ENCODE measurements at places on chromosomes 6 and 20.
A peak's percentile ranks its signal among the peaks of the same experiment; 100 is the strongest.

- no peak for DNase-seq
Observed at GRCh38 chr20:49478754-49479689, 3.4 kb downstream of the KCNB1 start.

DNA sequence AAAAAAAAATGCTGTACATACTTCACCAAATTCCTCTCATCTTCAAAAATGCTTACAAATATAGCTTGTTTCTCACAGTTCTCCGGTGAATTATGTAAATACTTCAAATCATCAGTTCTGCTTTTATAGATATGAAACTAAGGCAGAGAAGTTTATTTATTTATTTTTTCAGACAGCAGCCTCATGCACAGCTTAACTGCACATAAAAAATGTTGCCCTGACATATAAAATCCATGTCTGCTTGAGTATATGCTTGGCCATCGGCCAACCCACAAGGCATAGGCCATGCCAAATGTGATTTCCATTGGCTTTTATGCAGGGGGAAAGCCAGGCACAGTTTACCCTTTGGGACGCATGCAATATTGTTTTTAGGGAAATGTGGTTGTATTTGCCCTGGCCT lies 57.3 kb upstream of the PHACTR2 start:
- DNase-seq: peak; percentile 72

- no peak for DNase-seq
Observed at GRCh38 chr6:134146268-134147033, 94.0 kb upstream of the SLC2A12 start.

DNA sequence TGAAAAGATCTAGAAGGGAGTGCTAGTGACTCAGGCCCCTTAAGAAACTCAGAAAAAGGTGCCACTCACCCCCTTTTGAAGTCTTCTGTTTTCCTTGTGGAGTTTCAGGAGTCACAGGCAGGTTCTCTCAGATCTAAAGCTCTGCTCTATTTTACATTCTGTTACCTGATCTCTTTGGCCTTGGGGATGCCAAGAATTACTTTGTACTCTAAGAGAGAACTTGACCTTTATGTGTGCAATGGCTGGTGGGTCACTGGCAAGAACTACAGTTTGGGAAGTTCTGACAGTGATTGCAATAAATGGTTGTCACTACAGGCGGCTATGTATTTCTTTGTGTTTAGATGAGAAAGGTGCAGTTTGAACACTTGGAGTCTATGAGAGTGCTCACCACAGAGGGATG lies 24.2 kb upstream of the ENPP4 start:
- DNase-seq: no peak

DNA sequence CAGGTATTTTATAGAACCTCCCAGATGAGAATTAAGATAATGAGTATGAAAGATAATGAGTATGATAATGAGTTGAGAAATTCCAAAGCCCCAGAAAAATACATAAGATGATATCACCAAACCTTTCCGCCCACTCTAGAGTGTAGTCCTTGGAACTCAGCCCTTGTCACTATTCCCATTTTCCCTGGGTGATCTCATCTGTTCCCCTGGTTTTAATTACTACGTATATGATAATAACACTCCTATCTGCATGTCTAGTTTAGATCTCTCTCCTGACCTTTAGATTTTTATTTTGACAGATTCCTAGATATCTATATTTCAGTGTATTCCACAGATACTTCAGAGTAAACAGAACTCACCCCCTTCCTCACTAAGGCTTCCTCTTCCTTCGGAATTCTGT lies 51.0 kb upstream of the ASIP start:
- DNase-seq: no peak

- no peak for DNase-seq
Observed at GRCh38 chr6:41546475-41546865, 289 bp downstream of the FOXP4 start.

- no peak for DNase-seq
Observed at GRCh38 chr6:143482593-143482992, 28.9 kb downstream of the FUCA2 start.

DNA sequence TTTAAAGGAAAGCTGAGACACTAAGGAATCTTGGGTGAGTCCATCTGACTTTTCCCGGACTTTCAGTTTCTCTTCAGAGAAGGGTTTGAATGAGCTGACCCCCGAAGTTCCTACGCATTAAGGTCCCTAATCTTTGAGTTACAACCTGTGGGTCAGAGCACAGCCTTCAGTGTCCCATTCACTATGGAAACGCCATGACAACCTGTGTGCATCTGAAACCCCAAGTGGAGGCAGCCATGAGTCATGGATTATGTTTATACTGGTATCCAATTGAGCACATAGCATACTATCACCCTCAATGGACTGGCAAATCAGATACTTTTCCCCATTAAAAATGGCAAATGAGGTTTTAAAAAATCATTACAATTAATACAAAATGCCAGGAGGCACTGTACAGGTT lies 11.4 kb downstream of the MYLK4 start:
- peak; percentile 44 for DNase-seq

- DNase-seq: peak; percentile 57
Observed at GRCh38 chr6:2157441-2158127, 87.8 kb downstream of the GMDS start.

DNA sequence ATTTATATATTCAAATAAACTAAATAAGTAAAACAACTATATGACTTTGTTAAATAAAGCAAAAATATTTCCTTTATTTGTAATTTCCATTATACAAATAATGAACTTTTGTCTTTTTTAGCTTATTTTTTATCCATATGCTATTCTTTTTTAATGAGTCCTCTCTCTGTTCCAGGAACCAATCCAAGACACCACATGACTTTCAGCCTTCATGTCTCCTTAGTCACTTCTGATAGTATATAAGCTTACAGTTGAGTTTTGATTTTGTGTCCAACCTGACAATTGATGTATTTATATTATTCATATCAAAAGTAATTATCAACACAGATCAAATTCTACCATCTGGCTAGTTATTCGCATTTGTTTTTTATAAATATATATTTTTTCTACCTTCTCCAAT lies 582.3 kb upstream of the GJE1 start:
- no peak for DNase-seq

DNA sequence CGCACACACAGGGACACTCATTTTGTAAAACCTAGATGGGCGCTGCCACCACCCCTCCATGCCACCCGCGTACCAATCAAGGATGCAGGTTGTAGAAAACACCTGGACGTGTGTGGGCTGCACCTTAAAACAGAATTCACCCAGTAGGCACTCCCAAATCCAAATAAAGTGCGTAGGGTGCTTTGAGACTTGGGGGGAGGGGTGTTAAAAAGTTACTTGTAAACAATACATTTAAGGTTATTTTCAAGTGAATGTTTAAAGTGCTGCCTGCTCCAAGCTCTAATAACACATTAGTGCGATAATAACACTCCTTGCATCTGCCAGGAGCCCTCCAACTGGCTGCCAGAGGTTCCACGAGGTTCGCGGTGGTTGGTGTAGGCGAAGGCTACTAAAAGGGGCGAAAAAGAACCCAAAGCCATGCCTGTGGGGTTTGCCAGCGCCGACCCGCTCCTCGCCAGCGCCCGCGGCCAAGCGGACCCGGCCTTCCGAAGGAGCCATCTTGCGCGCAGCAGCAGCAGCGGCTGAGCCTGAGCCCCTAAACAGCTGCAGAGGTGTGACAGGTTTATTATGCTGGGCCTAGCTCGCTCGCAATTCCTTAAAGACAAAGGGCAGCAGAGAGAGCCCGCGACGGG lies 11.5 kb downstream of the FOXC1 start:
- DNase-seq: no peak

DNA sequence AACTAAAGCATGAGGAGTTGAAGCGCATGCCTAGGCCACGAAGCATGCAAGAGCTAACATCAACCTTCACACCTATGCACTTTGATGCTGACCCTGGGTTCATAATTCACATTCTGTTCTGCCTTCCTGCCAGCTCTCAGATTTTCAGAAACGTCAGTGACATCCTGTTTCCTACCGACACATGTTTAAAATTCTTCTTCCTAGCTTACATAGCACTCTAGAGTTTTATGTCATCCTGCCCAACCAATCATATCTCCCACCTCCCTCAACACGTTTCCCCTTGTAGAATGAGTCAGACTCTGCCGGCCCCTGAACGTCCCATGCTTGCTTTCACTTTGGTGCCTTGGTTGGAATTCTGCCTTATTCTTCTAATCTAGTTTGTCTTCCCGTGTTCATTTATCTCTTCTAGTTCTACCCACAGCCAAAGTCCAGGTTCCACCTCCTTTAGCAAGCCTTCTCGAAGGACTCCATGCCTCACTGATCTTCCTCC lies 97.2 kb upstream of the MAP7 start:
- peak; percentile 93 for DNase-seq

- DNase-seq: peak; percentile 38
Observed at GRCh38 chr20:34954904-34955230, 739 bp downstream of the GSS start.

DNA sequence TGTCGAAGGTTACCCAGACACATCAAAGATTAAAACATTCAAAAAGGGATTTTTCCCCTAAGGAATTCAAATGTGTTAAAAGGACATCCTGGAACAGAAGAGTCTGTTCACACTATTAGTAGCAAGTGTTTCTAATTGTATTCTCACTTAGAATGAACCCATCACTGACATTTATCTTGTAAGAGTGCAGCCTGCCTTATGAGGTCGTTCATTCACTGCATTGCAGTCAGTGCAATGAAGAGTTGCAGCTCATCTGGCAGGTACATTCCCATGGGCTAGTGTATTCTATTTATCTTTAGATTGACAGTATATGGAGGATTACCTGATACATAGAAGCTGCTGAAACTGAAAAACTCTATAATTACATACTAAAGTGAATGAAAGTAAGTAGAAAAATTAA lies 36.5 kb downstream of the PHACTR1 start:
- DNase-seq: no peak

- DNase-seq: no peak
Observed at GRCh38 chr6:89148016-89148750, 2.3 kb downstream of the PM20D2 start.

- DNase-seq: peak; percentile 6
Observed at GRCh38 chr6:49087369-49087768, 375.7 kb downstream of the MMUT start.

DNA sequence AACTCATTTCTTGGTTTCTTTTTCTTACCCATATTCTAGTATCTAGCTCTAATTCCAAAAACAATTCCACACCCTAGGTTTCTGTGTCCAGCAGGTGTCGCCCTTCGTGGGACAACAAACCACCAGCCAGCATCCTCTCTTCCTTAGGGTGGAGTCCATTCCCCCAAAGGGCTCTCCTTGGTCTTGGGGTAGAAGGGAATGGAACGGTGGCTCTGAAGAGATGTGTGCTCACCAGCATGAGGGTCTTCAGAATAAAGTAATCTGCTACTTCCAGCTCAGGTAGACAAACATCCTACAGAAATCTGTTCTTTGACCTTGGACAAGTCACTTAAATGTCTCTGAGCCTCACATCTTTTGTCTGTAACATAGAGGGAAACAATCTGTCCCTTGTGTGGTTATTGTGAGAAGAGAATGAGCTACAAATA lies 7.2 kb downstream of the HLA-DMB start:
- peak; percentile 82 for DNase-seq

DNA sequence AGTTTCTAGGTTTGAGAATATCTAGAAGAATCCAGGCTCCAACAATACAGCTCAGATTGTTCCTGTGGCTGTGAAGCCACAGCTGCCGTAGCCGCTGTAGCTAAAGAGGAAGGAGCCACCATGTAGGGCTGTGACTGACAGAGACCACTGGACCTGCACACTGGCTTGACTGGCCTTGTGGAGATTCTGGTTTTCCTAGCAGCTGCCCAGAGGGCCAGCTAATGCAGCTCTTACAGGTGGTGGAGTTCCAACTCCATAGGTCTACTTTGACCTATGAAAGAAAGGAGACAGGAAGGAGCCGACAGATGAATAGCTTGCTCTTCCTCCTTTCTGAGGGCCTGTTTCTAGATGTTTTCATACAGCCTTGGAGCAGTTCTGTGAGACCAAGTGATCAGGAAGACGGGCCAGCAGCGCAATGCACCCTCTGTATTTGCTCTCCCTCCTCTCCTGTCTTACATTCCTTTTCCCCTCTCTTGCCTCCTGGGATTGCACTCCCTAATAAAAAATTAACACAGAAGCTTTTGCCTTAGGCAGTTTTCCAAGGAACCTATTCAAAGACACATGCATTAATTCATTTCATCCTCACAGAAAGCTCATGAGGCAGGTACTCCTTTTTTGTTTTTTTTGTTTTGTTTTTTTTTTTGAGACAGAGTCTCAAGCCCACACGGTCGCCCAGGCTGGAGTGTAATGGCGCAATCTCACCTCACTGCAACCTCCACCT lies 51.8 kb upstream of the MYB start:
- no peak for DNase-seq

GRCh38 chr6:72642435-72642834 lies 20.6 kb downstream of the KCNQ5 start:
- DNase-seq: no peak

- DNase-seq: no peak
Observed at GRCh38 chr6:169051371-169051770, 202.3 kb downstream of the THBS2 start.

GRCh38 chr6:75306064-75306463 lies 21.5 kb upstream of the TMEM30A start:
- DNase-seq: no peak

- DNase-seq: no peak
Observed at GRCh38 chr20:44208165-44208564, 2.4 kb downstream of the OSER1 start.

- no peak for DNase-seq
Observed at GRCh38 chr6:139114746-139115145, 20.1 kb upstream of the HECA start.

GRCh38 chr20:57256908-57257307 lies 9.5 kb downstream of the BMP7 start:
- DNase-seq: no peak

GRCh38 chr6:119201480-119201879 lies 123.0 kb upstream of the FAM184A start:
- no peak for DNase-seq

DNA sequence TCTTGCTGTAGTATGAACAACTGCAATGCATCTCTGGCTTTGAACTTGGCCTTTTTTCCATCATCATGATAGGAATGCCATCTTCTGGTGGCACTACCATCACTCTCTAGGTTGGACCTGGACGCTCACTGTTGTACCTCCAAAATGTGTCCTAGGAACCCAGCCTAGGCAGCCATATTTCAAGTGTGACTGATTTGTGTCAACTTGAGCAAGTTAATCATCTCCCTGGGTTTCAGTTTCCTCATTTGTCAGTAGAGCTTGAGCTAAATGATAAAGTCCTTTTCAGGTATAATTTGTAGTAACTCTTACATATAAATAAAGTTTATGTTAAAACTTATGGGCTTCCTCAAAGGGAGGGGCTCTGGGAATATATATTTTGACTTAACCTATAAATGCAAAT lies 241.7 kb upstream of the CEP162 start:
- DNase-seq: no peak

- no peak for DNase-seq
Observed at GRCh38 chr6:168377484-168377855, 57.9 kb upstream of the DACT2 start.

Measured in fibroblast of villous mesenchyme (primary cell).